ENCODE measurements at places on chromosomes 2 and 18.

DNA sequence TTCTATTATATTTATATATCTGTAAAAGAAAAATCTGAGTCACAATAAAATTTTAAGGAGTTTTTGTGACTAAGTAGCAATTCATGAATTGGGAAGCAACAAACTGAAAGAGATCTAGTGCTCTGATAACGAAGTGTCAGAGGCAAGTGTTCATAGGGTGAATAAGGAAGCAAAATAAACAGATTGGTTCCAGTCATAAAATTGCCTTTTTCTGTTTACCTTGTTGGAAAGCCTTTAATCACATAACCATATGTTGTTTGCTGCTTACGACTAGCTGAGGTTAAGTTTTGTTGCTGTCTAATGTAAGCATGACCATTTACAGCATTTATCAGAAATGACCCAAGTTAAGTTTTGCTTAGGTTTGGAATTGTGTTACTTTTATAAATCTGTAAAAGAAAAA is 358.9 kb downstream of the ARL6IP6 start:
- no peak for DNase-seq

DNA sequence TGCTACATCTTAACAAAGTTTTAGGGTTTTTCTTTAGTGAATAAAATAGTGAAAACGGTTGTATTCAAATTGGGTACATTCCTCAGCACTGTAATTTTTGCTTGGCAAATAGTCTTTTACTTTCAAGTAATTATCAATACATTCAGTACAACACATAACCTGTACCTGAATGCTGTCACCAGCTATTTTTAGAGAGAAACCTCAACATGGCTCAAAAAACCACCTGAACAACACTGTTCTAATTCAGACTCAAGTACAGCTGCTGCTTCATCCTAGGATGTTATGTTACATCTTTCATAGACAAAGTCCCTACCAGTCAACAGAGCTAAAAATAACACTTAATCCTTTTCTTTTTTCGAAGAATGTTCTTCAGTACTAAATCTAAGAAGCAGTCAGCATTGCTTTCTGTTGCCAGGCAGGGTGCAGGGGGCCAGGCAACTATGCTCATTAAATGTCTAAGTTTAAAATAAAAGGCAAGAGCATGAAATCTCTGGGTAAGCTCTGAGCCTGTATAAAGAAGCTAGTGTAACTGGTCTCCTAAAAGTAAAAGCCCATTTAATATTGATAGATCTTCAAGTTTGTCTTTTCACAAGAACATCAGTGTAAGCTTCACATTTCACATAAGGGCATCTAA is 20.5 kb downstream of the PDIA6 start:
- no peak for DNase-seq

DNA sequence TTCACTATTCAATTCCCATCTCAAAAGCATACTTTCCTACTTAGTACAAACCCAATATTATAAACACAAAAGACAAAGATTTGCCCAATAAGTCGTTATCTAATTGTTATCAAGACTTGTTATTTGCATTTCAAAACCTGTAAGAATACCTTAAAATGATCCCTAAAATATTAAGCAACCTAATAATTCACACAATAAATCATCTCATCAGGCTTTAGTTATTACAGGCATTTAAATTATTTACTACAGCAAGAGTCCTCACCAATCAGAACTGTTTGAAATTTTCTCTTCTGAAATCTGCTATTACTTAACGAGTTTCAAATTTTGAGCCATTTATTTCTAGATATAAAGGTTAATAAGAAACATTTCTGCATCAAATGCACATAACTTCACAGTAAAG is 1.6 kb downstream of the CCDC88A start:
- DNase-seq, result no peak

DNA sequence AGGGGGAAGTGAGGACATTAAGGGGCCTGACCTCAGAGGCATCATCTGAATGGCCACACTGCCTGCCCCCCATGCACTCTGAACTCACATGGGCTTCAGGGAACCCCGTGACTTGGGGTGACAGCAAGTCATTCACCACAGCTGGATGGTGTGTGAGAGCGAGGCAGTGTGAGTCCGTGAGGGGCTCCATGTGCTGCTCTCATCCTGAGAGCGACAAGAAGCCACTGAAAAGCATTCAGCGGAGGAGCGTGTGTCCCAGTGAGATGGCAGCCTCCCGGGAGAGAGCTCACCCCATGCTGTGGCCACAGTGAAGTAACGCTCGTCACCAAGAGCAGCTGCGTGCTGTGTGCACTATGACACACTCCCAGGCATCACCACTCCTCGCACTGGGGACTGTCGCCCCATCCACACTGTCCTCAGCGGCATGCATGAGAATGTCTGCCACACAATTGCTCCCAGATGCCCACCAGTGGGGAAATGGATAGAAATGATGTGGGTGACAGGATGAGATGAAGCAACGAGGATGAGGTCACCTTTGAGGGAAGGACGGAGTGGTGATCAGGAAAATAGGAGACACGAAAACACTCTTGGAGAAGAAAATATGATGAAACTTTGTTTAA is 213.0 kb upstream of the RAB6C start:
- no peak for DNase-seq

- no peak for DNase-seq
Observed at GRCh38 chr18:62372156-62372555, 47.0 kb downstream of the TNFRSF11A start.

DNA sequence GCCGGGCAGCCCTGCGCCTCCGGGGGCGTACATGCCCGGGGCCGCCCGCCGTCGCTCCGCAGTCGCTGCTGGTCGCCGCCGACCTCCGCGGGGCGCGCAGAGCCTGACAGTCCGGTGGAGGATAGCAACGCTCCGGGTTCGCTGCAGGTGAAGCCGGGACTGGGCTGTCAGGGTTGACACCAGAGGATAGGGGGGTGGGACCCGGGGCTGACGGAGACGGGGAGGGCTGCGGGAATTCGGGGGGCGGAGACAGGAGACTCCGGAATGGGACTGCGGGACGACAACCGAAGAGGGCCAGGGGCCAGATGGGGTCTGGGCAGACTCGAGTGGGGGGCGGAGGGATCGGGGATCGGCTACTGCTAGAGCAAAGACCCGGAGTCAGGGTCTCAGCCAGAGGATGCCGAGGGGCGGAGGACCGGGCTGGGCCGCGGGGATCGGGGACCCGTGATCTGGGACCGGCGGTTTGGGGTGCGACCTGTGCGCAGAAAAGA is 403 bp downstream of the TMEM127 start:
- no peak for DNase-seq

- DNase-seq, result peak; percentile 11
Observed at GRCh38 chr18:75208836-75209128, 157 bp downstream of the PTGR3 start.

DNA sequence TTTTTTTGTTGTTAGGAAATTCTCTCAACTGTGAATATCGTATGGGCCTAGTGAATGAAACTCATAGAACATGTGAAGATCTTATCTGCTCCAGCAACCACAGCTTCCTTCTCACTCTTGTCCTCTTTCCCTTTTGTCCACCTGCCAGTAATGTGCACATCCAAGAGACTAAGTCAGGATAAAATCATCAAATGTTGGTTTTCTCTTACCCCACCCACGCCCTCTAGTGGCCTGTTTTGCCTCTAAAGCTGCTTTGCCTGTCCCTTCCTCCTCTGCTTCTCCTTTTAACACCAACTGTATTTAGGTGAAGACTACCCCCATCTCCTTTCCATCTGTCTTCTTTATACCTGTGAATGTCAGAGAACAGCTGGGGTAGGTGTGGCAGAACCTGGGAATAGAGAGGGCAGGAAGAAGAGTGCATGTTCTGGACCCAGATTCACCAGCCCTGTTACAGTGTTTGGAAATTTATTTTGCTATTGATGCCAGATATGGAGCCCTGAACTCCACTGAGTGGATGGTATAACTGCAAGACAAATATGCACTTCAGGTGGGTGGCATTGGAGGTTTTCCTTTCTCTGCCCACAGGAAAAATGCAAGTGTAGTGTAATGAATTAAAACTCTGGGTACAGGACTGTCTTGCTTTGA is 8.4 kb upstream of the MGAT5 start:
- peak; percentile 62 for DNase-seq

DNA sequence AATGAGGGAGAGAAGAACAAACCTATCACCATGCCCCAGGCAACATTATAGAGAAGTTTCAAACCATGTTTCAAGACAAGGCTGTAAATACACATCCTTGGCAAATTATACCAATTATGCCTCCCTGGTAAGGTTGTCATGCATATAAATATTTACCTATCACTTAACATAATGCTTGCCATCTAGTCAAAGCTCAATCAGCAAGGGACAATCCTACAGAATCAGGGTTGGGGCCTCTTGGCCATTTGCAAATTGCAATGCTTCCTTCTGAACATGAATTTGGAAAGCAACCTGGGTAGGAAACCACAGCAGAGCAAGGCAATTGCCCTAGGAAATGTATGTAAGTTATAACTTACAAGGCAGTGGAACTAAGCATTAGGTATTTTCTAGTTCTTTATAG is 907.2 kb upstream of the CDH2 start:
- DNase-seq, result no peak

DNA sequence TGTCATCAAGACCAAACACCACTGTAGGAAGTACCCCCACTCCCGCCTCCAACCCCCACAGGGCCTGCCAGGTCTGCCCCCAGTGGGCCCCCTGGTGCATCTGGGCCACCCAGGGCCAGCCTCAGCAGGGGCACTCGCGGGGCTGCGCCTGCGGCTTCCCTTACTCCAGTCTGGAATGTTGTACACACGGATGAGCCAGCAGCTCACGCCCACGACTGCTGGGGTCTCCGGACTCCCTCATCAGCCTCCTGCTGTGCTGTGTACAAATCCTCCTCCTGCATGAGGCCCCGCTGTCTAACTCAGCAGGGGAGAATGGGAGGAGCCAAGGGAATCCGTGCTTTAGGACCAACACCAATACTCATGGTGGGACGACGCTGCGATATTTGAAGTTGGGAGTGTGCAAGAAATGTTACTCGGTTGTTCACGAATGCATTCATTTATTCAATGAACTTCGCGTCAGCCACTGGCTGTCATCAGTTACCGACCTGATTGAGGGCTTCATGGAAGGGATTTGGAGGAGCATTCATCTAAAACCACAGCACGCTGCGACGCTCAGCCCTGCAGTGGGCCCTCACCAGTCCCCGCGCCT is 654 bp upstream of the ASB1 start:
- DNase-seq, result no peak

DNA sequence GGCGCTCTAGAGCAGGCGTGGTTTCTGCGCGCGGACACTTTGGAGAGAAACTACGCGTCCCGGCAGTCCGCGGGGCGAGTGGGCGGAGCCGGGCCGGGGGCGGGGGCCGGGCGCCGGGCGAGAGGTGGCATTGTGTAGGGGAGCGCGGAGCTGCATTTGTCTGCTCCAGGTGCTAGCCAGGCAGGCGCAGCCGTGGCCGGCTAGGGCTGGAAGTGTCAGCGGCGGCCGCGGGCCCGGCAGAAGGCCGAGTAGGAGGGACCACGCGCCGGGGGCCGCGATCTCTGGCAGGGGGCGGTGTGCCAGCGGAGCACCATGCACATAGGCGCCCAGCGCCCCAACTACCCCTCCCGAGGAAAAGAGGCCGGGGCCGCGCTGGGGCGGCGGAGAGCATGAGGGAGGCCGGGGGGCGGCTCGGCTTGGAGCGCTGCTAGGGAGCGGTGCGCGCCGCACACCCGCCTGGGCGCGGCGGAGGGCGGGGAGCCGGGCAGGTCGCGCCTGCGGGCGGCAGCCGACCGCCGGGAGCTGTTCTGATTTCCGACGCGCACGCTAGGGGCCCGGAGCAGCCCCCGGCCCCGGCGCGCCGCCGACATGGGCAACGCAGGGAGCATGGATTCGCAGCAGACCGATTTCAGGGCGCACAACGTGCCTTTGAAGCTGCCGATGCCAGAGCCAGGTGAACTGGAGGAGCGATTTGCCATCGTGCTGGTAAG is at the start of gene FMNL2:
FMNL2 (plus strand) TSS at position 159 of the 710 bp plus-strand sequence.
- no peak for DNase-seq

- DNase-seq, result no peak
Observed at GRCh38 chr18:58597649-58598048, 31.2 kb downstream of the ALPK2 start.

GRCh38 chr2:224944707-224945547 is 97.3 kb downstream of the DOCK10 start:
- DNase-seq, result no peak

DNA sequence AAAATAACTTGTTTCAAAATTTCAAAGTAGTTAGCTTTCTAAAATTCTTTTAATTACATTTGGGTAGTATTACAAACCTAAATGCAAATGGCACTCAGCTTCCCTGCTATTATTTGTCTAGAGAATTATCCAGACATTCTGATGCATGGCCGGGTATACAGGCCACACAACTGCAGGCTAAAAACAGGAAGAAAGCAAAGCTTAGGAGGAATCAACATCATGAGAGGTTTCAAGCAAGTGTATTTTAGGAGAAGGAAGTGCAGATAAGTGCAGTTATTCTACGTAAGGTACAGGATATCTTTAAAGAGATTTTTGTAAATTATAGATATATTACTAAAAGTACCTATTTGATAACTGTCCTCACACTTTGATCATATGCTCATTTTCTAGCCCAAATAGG is 46.8 kb upstream of the RNU4ATAC start:
- no peak for DNase-seq

DNA sequence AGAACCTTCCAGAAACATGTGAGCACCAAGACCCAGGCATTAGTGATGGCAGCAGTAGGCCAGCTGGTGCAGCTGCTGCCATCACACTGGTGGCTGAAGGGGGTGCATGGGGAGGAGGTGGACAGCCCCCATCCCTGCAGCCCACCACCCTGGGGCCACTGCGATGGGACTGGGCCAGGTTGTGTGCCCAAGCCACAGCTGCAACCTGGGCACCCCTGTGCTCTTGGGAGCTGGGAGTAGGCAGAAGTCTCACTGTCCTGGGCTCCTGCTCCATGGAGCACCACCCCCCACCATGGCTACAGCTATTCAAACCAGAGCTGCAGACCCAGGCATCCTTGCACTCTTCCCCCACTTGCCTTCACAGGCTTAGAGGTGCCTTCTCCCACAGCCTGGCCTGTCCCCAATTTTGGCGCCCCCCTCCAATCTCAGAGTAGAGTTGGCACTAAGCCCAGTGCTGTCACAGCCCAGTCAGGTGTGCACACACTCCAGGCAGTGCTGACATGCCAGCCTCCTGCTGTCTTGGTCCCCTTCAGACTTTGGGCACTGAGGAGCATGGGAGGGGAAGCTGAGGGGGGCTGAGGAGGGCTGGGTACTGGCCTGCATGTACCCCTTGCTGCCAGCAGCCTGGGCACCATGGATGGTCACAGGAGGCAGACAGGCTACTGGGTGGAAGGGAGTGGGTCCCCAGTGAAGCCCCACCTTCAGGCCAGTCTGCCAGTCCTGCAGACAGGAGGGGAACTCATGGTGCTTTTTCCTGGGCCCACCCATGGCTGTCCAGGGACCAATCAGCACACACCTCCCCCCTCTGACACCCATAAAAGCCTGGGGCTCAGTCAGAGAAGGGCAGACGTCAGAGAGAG is 67.1 kb downstream of the CYP26B1 start:
- DNase-seq, result no peak

All from activated CD4-positive, alpha-beta T cell treated with anti-CD3 and anti-CD28 coated beads for 1 hour (primary cell).